ENCODE measurements at places on chromosomes 4 and X.
A peak's percentile ranks its signal among the peaks of the same experiment; 100 is the strongest.

DNA sequence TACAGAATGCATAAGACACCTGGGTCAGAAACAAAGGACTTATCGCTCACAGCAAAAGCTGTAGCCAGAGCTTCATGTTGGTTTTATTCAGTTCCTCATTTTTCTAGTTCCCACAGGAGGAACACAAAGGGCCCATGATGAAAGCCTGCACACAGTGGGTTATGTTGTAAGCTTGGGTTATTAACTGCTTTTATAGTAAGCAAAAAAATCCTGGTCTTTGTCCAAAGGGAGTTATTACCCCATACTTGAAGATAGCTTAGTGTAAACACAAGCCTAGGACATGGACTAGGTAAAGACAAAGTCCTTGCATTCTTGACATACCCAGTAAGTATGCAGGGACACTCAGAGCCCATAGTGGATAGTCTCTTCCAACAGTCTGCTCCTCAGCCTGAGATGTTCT, 11.7 kb downstream of the BBS12 start:
- no peak for DNase-seq

- DNase-seq, result peak; percentile 64
Measured at GRCh38 chrX:101658661-101659491, 774 bp downstream of the ARMCX2 start.

GRCh38 chr4:95084584-95084983, 326.8 kb downstream of the BMPR1B start:
- no peak for DNase-seq

DNA sequence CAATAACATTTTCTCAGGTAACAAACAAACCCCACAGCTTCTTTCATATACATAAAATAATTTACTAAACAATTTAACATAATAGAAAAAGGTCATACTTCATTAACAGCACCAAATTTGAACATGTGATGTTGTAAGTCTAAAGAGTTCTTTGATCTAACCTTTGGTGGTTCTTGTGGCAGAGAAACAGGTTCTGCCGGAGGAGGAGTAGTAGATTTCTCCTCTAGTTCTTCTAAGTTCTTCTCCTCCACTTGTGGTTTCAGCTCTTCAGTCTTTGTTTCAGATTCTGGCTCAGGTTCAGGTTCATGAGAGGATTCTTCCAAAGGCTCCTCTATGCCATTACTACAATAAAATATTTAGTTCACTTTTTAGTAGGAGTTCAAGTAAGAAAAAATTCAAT, 18.3 kb downstream of the G3BP2 start:
- DNase-seq, result no peak

DNA sequence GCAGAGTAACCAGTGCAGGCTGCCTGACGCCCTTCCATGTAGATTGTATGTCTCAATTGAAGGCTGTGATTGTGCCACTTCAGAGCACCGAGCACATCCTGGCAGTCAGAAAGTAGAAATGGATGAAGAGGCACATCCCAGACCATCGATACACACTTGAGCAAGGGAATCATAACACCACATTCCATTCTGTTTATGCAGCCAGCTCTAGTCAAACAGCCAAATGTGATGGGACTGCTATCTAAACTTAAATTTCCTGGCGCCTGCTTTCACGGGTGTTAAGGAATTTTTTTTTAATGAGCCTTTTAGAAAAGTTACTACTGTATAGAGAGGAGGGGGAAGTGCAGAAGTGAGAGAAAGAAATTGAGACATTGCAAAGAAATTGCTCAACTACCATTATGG, 84.4 kb downstream of the PPARGC1A start:
- no peak for DNase-seq

GRCh38 chr4:32172761-32173160, 1452.6 kb downstream of the PCDH7 start:
- DNase-seq, result no peak

DNA sequence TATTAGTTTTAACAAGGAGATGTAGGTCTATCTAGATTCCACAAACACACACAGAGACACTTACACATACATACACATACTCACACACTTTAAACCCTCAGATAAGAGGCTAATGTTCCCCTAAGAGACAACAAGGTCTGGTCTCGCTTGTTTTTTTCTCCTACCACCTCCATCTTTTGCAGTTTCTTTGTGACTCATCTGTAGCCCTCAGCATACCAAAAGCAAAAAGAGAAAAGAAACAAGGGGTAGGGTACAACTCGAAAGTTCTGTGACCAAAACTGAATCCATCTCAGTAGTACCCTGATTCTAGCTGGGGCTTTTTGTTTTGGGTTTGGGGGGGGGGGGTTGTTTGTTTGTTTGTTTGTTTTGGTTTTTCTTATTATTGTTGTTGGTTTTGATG, 12.2 kb upstream of the EXOSC9 start:
- no peak for DNase-seq

- DNase-seq, result peak; percentile 83
Measured at GRCh38 chr4:110631584-110632505, 9.0 kb upstream of the PITX2 start.

DNA sequence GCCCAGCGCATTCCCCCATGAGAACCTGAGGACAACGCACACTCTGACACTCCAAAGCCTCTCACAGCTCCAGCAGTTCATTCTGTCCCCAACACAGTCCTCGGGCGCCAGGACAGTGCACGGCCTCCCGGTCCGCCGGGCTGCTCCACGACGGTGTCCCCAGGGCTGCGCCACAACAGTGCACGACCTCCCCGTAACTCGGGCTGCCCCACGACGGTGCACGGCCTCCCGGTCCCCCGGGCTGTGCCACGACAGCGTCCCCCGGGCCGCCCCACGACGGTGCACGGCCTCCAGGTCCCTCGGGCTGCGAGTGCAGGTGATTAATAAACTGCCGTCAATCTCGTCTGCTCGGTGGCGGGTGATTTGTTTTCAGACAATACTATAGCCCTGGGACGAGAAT, 585.1 kb upstream of the FRG1 start:
- DNase-seq, result no peak

- DNase-seq, result peak; percentile 79
Measured at GRCh38 chr4:118352843-118353533, at the start of gene PRSS12. Gene PRSS12 (minus strand): TSS chr4:118353003. CDS start chr4:118352720, 283 bp downstream.

GRCh38 chr4:76546759-76547742, 112.0 kb downstream of the SHROOM3 start:
- DNase-seq, result no peak

DNA sequence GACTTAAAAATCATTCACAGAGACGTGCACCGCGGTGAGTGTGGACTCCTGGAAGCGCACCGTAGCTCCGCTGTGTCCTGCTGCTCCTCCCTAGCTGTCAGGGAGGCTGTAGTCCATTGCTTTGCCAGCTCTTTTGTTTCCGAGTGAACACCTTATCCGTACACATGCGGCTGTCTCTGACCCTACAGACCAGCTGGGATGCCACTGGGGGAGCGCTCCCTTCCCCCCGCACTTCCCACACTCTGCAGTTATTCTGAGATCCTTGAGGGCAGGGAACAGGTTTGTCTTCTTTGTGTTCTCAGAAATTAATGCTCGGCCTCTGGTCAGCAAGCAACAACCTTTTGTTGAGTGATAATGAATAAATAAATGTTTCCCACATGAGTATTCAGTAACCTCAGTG, 33.7 kb upstream of the MSANTD1 start:
- DNase-seq, result no peak

DNA sequence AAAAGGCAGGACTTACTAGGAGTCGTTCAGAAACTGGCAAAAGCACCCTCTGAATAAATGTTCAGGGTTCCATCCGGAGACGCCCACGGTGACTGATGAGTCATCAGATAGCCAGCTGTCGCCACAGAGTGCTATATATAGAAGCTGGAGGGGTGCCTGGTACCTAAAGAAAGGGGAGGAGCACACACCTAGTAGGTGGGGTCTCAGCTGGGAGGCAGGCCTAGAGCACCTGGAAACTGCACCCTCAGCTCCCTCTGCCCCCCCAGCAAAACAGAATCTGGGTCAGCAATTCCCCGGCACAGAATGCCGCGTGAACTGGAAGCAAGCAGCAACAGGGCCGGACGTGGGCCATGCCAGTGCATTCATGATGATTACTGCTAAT, 242.0 kb downstream of the BCOR start:
- peak; percentile 64 for DNase-seq

DNA sequence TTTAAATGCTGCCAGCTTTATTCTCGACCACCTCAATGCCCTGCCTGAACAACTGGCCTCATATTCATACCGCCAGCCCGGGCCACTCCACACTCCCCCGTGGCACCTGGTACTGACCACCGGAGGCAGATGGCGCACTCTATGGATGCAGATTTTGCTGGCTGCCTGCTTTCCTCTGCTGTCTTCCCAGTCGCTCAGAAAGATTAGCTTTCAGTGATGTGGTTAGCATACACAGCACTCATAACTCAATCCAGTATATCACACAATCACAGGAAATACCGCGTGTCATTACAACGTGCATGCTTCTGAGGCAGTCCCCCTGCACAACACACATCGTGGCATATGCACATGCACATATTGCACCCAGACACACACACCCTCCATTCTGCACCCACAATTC, 147.2 kb upstream of the BCOR start:
- DNase-seq, result no peak
